NCI-H446 treated with DMSO at 0.1 percent for 48 hours (cell line): ENCODE measurements at places on chromosomes 12 and 14.

DNA sequence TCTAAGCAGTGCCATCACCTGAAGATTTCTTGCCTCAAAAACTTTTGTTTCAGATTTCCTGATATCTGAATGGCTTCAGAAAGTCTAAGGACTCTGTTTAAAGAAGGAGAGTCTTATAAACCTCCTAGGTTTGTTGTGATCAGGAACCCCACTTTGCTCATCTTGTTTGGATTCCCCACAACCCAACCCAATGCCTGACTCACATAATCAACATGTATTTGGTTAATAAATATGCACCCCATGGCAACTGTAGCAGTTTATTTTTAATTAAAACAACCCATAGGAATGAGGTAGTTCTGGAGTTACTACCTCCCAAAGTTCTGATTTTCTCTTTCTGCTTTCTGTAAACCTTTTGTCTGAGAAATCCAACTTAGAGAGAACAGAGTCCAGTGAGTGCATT is 51.5 kb downstream of the DBX2 start:
- DNase-seq, result no peak

DNA sequence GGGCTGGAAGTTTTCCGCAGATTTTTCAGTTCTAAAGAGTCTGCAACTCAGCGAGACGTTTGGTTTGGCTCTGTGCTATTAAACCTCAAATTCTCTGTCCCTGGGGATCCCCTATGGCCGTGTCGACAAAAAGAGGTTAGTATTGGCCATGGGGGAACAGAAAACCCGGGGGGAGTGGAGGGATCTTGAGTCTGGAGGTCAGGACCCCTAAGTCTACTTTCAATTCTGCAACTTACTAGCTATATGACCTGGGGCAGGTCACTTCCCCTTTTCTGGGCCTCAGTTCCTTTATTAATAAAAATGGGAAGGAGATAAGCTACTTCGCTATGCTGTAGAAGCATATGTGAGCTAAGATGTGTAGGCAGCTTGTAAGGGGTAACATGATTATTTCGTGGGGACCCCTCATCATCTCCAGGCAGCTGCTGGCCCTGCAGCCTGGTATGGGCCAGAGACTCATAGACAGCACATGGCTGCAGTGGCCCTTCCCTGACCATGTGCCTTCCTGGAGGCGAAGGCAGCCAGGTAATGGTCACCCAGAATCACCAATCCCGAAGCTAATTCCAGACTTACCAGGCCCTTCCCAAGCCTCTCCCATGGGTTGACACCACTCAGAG is 8.6 kb downstream of the ASB2 start:
- no peak for DNase-seq

GRCh38 chr12:128932521-128932920 is 79.2 kb downstream of the GLT1D1 start:
- DNase-seq, result no peak

DNA sequence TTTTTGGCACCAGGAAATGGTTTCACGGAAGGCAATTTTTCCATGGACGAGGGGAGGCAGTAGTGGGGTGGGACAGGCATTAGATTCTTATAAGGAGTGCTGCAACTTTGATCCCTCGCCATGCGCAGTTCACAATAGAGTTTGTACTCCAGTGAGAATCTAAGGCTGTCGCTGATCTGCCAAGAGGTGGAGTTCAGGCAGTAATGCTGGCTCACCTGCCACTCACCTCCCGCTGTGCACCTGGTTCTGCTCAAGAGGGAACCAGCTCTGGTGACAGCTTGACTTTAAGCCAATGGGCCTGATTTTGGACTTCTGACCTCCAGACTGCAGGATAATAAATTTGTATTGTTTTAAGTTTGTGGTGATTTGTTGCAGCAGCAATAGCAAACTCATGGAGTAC is 80.8 kb upstream of the TTC7B start:
- DNase-seq, result no peak

GRCh38 chr12:127998988-127999387 is 268.0 kb upstream of the TMEM132C start:
- DNase-seq, result no peak

DNA sequence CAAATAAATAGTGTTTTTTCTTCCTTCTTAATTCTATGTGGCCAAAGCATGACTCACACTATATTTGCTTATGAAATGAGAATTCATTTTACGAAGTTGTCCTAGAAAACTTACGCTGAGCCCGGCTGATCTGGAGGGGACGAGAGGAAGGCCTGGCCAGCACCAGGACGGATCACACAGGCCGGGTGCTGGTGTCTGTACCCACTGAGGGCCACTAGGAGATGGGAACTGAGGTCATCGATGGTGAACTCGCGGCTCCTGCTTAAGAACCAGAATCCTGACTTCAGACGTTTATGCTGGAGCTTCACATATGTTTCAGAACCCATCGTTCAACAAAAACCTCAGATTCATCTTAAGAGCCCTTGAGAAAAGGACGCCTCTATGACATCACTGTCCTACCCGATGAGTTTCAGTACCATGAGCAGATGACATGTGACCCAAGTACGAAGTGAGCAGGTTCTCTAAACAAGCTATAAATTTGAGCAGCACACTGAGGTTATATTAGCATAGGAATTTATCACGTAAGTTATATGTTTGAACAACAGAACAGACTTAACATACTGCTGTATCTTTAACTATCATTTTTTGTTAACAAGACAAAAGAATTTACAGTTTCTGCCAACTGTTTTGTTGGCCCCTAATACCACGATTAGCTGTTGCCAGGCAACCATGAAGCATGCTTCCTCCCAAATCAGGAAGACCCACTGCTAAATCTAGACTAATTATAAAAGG is 111.9 kb downstream of the FOXN3 start:
- peak; percentile 65 for DNase-seq

- DNase-seq, result no peak
These were observed 244.7 kb downstream of the KCNH5 start for GRCh38 chr14:62800577-62800976.

DNA sequence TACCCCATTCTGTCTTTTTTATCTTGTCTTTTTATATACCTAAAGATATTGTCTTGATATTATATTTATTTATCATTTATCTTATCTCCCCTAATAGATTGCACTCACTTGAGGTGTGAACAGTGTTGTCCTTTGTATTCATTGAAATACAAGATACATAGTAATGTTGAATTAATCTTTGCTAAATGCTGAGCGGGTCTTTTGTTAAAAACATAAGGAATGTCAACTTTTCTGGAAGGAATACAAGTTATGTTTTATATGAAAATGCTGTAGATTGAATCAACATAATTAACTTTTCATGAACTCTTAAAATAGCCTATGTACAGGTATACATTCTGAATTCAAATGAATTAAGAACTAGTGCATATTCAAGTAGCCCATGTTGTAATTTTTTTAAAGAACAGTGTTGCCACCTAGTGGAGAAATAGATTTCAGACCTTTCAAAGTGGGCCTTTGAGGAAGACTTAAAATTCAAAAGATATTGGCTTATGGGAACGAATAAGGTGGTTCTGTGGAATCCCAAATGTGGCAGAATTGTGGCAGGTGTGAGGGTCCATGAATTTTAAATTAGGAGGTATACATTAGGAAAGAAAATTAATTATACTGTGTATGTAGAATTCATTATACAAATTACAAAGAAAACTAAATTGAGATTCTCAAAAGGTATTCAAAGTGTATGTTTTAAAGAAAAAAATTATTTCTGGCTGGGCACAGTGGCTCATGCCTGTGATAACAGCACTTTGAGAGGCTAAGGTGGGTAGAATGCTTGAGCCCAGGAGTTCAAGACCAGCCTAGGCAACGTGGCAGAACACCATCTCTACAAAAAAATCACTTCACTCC is 19.1 kb downstream of the BBOF1 start:
- DNase-seq, result peak; percentile 42

- no peak for DNase-seq
These were observed 32.7 kb downstream of the CCDC175 start for GRCh38 chr14:59543873-59544272.

- no peak for DNase-seq
These were observed 188.7 kb upstream of the TMEM260 start for GRCh38 chr14:56390859-56391258.

DNA sequence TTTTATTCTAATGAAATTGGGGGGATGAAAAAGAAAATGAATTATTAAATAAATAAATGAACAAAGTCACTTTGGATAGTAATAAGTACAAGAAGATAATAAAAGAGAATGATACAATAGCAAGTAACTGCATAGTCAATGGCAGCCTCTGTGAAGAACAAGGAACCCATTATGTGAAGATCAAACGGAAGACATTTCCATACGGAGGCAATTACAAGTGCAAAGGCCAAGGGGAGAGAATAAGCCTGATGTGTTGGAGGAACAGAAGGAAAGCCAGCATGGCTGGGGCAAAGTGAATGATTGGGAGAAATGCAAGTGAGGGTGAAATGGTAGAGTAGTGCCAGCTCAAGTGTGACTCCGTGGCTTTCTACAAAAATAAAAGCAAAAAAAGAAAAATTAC is 43.9 kb upstream of the CHPT1 start:
- no peak for DNase-seq

DNA sequence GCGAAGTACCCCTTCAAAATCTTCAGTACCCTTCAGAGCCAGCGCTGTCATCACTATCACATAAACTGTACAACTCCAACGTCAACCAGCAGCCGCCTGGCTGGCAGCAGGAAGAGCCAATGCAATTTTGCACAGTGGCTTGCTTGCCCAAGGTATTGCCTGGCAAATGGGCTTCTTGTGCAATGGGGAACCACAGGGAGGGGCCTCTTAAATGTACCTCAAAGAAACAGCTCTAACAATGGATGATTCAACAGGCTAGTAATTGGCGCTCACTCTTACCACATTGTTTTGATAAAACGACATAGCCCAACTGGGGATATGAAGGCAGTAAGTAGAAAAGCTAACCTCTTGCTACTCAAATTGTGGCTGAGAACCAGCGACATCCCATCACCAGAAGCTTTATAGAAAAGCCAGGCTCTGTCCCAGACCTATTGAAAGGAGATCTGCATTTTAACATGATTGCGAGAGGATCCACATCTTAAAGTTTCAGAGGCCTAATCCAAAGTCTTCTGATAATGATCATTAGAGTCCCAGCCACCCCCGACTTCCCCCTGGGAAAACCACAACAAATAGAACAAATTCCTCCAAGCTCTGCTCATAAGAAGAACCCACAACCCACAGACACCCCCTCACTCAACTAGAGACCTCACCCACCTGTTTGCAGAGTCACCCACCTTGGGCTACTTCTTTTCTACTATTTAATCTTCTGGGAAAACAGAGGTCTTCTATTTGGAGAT is 125.3 kb upstream of the HIF1A start:
- DNase-seq, result no peak

DNA sequence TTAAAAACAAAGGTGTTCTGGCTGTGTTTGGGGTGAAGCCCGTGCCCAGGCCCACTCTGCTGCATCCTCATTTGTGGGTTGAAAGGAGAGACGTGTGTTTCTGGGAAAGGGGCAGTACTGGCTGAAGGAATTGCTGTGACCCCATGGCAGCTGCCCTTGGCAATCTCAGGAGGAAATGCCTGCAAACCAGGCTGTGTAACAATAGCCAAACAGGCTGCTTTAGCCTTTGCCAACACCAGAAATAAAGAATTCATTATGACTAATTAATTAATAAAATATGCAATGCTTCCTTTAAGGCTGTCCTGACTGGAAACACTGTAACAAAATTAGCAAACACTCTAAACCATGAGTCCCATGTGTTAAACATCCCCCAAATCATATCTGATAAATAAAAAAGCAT is 53.0 kb upstream of the KRR1 start:
- no peak for DNase-seq

DNA sequence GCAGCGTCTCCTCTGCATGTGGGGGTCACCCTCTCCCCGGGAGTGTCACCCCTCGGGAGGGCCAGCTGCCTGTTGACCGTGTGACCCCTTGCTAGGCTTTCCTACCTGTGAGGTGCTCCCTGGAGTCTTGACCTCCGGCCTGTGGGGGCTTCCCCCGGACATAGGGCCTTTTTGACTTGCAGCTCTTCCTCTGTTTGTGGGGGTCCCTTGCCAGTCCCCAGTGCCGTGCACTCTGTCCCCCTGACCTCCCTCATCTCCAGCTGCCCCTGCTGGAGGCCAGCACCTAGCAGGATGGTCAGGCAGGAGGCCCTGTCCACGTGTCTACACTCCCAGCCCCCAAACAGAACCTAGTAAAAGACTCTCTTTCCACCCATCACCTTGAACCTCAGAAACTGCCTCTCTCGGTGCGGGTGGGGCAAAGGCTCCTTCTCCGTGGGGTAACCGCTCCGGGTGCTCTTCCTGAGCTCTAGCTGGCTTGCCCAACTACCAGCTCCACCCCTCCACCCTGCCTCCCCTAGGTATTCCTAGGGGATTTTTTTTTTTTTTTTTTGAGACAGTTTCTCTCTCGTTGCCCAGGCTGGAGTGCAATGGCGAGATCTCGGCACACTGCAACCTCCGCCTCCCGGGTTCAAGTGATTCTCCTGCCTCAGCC is 810 bp downstream of the AACS start:
- DNase-seq, result no peak

- DNase-seq, result no peak
These were observed 69.6 kb downstream of the TMTC2 start for GRCh38 chr12:82756303-82756702.

GRCh38 chr12:118880720-118881493 is 100.4 kb upstream of the SRRM4 start:
- no peak for DNase-seq

- DNase-seq, result peak; percentile 2
These were observed 15.3 kb downstream of the SPIC start for GRCh38 chr12:101490286-101490920.
